Smooth muscle cell of the brain vasculature (primary cell): ENCODE measurements at places on chromosomes 4 and X.
A peak's percentile ranks its signal among the peaks of the same experiment; 100 is the strongest.

DNA sequence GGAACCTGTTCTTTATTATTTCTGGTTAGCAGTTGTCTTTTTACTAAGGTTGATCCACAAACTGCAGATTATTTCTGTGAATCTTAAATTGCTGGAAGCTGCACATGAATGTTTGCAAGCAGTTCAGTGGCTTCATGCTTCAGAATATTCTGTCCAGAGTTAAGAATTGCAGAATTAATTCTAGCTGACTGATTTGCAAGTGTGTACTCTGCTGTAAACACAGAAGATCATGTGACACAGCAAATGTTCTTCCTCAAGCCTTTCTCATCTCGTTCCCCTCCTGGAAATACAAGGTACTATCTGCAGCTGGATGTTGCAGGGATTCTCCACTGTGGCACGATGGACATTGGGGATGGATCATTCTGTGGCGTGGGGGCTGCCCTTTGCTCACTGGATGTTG is 16.8 kb upstream of the CLTRN start:
- DNase-seq = no peak

GRCh38 chrX:21493226-21493830 is 119.1 kb downstream of the CNKSR2 start:
- no peak for DNase-seq

GRCh38 chrX:17738737-17739535 is 1.6 kb downstream of the SCML1 start:
- DNase-seq = no peak

DNA sequence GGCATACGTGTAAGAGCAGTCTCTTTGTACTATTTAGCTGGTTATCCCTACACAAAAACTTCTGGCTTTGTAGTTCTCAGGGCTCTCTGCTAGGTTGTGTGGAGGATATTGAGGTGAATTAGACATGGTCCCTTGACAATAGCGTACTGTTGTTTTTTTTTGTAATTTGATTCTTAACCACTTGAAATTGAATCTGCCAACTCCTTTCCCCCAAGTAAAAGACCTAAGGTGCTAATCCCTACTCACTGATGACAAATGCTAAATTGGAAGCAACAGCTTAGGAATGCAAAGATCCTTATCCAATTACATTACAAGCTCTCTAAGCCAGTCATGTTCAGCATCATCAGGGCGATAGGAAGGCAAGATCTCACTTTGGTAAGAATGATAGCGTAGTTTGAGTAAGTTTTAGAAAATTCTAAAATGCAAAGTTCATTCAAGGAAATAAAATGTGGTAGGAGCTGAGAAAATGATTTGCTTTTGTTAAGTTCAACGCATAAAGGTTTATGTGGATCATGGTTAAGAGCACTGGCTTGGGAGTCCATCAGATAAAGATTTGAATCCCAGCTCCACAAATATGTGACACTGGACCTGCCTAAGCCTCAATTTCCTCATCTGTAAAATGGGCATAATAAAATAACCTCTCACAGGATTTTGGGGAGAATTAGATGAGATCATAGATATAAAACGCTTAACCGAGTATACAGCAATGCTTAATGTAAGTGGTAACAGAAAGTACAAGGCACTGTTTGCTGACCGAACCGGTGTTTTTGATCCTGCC is 39.3 kb downstream of the DOCK11 start:
- DNase-seq = no peak

DNA sequence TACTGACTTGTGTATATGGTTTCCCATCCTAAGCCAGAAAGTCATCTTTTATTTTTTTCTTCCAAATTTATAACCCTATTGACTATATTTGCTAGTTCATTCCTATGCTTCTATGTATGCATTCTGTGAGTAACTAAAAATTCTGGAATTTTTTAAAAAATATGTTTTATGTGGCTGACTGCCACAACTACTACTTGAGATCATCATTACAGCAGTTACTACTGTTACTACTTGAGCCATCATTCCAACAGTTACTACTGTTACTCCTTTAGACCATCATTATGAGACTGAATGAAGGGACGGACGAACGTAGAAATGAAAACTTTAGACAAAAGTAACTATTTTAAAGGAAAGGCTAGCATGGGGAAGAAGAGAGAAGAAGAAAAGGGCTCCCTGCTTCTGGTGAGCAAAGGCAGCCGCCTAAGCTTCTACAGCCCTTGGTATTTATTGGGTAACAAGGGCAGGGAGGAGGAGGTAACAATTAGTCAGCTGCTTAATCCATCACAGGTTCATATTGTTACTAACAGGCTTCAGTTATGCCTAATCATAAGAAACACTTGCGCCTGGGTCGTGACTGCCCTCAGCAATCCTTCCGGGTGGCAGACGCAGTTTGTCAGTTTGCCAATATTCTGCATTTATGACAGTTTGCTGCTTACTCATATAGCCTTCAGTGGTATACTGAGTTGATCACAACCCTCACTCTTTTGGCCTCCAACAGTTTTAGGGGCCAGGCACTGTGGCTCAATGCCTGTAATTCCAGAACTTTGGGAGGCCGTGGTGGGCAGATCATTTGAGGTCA is 80.4 kb downstream of the PDLIM5 start:
- no peak for DNase-seq

- no peak for DNase-seq
Observed at GRCh38 chr4:148367756-148368155, 74.5 kb downstream of the NR3C2 start.

DNA sequence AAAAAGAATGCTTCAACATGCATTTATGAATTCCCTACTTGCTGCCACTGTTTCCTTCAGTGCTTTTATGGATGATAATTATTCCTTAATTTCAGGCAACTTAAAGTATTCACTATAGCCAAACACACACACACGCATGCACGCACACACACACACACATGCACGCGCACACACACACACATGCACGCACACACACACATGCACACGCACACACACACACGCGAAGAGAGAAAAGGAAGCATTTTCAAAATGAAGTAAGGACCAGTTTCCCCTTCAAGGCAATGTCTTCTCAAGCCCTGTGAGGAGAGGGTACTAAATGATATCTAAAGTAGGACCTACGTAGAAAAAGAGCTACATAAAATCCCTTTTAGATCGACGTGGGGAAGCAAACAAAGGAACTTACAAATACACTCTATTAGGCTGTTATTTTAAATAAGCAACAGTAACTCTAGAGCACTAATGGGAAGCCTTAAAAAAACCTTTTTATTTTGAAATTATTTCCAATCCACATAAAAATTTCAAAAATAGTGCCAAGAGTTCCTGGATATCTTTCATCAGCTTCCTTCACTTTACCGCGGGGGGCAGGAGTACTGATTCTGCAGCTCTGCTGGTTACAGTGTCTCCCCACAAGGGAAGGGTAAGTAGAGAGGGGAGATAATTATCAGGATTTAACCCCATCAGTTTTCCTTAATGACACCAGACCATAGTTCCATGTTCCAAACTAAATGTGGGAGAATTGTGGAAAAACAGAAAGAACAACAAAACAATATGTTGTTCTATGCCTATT is 13.7 kb downstream of the IRF2 start:
- no peak for DNase-seq

DNA sequence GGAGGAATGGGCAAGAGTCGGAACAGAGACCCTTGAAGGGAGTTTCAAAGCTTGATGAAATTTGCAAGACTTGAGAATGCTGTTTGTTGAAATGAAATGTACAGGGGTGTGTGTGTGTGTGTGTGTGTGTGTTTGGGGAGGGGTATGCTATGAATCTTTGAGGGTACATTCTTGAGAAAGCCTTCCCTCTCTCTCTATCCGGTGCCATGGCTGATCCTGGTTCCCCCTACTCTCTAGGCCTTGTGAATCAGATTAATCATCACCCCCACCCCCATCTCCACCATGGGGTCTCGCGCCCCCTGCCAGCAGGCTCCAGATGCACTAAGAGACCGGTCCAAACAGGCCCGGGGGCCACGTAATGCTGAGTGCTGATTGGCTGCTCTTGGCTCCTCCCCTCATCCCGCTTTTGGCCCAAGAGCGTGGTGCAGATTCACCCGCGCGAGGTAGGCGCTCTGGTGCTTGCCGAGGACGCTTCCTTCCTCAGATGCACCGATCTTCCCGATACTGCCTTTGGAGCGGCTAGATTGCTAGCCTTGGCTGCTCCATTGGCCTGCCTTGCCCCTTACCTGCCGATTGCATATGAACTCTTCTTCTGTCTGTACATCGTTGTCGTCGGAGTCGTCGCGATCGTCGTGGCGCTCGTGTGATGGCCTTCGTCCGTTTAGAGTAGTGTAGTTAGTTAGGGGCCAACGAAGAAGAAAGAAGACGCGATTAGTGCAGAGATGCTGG is at the start of gene HTR2C:
Gene HTR2C (plus strand): TSS at position 441 of the 729 bp plus-strand sequence. CDS start 142,851 bp downstream, outside the sequence.
- no peak for DNase-seq

GRCh38 chr4:53937918-53938317 is 126.5 kb downstream of the CHIC2 start:
- DNase-seq = peak; percentile 57

- DNase-seq = no peak
Observed at GRCh38 chrX:32520789-32521188, 690.6 kb downstream of the DMD start.

DNA sequence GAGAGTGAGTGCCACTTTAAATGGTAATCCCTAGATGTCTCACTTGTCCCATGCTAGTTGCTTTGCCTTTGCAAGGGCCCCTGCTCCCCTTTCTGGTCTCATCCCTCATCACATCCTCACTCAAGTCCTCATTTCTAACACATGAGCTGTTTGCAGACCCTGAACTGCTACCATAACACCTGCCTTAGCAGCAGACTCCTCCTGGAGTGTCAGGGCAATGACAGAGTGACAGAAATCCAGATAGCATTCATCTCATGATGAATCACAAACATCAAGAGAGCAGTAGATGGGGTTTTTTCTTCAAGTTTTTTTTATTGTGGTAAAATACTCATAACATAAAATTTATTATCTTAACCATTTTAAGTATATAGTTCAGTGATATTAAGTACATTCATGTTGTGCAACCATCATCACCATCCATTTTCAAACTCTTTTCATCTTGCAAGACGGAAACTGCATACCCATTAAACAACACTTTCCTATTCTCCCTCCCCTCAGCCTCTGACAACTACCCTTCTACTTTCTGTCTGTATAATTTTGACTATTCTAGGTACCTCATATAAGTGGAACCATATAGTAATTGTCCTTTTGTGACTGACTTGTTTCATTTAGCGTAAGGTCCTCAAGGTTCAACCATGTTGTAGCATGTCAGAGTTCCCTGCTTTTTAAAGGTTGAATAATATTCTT is 133.2 kb upstream of the RPS6KA3 start:
- no peak for DNase-seq

- no peak for DNase-seq
Observed at GRCh38 chrX:93580634-93581033, 92.7 kb downstream of the NAP1L3 start.

- no peak for DNase-seq
Observed at GRCh38 chr4:48149827-48150370, 15.8 kb upstream of the TXK start.

DNA sequence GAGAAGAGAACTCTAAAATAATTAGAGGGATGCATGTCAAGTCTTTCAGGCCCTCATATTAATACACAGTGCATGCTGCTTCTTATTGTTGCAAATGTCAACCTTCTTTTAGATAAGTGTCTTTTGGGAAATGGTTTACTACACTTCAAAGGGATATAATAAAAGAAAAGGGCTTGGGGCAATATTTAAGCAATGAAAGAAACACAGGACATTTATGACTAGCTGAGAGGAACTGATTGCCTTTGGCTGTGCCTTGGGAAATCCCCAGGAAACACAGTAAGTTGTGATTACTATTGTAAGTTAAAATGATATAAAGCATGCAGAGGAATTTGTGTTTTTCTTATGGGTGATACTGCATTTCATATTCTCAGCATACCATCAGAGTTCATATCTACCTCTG is 1036.2 kb upstream of the GRID2 start:
- DNase-seq = no peak

- DNase-seq = peak; percentile 55
Observed at GRCh38 chrX:9342561-9343051, 122.3 kb upstream of the TBL1X start.

GRCh38 chrX:123830309-123830708 is 29.5 kb upstream of the XIAP start:
- no peak for DNase-seq

- DNase-seq = no peak
Observed at GRCh38 chr4:159910721-159911120, 807.8 kb downstream of the RAPGEF2 start.

DNA sequence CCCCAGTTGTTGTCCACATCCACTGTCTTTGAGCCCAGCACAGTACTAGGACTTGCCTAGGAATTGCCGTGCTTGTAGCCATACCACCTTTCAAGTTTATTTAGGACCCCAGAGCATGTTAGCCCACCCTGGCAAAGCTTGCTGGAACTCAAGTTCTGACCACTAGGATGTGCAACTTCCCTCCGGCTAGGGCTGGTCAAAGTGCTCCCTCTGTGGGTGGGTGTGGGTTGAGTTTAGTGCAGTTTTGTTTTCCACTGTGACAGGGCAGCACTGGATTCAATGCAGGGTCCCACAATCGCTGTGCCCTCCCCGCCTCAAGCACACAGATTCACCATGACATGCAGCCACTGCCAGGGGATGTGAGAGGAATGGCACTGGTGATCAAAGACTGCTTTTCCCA is 96.0 kb downstream of the RASGEF1B start:
- DNase-seq = no peak

- DNase-seq = no peak
Observed at GRCh38 chr4:150976478-150977118, 38.5 kb downstream of the LRBA start.

DNA sequence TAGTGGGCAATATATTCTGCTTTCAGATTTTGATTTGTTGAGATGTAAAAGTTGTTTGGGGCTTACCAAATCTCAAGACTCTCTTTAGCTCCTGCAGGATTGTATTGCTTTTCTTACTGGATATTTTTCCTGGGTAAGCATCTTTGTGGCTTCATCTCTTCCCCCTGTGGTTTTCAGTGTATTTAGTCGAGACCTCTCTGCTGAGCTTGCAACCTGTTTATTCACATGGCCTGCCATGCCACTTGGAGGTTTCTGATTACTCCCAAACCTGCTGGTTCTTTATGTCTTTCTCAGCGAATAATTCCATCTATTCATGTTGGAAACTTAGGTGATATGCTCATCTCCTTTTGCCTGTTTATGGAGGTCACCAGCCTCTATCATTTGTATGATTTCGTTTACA is 10.9 kb downstream of the CCNG2 start:
- DNase-seq = no peak

DNA sequence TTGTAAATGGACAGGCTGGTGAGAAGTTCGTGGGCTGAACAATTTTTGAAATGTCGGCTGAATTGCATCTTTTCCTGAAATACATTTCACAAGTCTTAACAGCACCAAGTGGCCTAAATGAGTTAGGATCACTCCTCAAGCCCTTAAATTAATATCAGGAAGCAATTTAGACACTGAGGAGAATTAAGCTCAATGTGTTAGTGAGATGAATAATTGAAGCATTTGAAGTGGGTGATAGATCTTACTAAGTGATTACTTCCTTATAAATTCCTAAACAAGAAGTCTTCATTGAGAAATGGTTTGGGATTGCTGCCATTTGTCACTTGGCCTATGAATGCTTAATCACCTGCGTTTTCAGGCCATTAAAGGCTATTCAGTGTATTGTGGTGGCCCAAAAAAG is 116.8 kb downstream of the NAA11 start:
- DNase-seq = no peak

DNA sequence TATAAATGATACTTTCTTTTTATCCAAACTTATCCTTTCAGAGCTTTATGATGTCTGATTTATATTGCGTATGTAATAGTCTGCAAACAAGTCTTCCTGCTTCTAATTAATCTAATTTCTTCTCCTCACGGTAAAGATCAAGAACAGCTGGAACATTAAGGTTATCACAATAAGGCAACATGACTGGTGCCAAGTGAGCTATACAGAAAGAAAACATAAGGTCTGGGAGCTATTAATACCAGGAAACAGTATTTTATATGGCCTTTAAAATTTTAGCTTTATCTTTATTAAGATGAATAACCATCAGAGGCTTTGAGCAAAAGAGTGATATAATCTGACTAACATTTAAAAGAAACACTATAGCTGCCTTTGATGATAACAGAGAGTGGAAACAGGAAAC is 28.7 kb upstream of the CABS1 start:
- DNase-seq = no peak
